ENCODE measurements at places on chromosomes 4 and X.

DNA sequence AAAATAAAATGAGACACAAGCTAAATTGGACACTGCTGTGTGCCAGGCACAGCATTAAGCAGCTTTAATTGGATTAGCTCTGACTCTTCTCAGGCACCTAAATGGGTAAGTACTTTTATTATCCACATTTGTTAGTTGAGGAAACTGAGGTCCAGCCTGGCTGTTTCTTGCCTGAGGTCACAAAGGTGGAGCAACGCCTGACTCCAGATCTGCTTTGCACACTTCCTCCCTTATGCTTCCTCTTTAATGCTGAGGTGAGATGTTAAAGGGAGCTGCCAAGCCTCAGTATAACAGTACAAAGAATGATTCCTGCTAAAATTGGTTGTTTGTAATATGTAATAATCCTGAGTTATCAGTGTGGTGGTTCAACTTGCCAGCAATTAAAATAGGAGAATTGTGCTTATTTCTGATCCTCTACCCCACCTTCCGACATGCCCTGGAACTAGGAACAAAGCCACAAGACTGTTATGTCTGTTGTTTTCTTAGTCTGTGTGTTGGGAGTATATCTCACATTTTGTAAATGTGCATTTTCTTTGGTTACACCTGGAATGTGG, 74.4 kb downstream of the AFF1 start:
- no peak for DNase-seq

DNA sequence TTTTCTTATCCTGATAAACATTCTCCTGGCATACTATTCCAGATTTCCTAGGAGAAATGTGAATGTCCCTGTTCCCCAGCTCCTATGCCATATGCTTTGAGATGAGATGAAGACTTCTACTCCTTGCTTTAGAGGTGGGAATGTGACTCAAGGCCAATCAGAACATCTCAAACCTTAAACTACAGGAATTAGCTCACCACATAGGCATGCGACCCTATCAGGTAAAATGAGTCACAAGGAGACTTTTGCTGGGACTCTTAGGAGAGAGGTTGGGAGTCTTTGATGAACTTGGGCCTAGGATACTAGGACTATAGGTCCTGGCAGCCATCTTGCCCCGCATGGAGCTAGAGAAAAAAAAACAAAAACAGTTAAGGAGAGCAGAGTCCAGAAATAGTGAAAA, 5.8 kb upstream of the USO1 start:
- DNase-seq = no peak

DNA sequence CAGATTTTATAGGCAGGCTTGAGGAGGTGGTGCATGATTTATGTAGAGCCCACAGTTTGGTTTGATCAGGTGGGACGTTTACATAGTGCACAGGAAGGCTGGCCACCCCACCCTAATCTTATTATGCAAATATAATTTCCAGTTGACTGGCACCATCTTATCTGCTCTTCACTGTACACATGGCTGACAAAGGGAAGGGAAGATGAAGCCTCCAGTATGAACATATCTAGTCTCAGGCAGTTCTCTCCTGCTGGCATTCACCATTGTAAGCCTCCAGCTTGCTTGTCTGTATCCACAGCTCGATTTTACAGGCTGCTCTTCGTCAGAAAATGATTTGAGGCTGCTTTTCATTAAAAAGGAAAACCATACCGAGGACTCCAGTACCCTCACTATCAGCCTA, 278.3 kb downstream of the TECRL start:
- no peak for DNase-seq

DNA sequence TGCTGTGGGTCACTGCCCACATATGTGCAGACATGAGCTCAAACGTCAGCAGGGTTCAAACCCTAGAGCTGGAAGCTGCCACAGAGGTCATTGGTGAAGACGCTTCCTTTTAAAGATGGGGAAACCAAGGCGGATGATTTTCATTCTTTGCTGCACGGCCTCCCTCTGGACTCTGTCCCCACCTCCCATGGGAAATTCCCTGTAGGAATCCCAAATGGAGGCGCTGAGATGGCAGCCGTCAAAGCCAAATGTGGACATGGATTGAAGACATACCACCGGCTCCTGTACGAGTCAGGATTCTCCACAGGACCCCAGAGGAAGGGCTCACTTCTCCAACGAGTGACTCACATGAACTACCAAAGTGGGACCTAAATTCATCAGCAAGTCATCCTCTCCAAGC, 286.4 kb downstream of the CRLF2 start:
- no peak for DNase-seq

DNA sequence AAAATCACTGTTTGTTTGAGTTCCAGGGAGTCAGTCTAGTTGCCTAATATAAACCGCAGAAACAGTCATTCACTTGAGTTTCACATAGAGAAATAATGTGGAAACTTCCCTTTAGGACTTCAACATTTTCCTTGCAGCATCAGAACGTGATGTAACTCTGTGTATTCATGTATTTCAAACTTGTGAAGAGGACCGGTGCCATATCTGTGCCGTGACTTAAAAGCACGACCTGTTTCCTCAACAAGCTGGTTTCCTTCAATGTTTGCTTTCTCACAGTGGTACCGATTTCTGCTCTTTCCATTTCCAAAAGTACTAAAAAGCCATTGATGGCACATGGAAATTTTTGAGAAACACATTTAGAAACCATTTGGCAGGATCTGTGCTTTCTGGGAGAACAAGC, 166.6 kb upstream of the RAPGEF2 start:
- DNase-seq = no peak

- DNase-seq = no peak
Observed at GRCh38 chr4:2830632-2831610, 12.7 kb upstream of the ADD1 start.

- no peak for DNase-seq
Observed at GRCh38 chr4:47566566-47566965, 81.5 kb downstream of the ATP10D start.

GRCh38 chrX:10630320-10630719, 9.9 kb upstream of the MID1 start:
- no peak for DNase-seq

DNA sequence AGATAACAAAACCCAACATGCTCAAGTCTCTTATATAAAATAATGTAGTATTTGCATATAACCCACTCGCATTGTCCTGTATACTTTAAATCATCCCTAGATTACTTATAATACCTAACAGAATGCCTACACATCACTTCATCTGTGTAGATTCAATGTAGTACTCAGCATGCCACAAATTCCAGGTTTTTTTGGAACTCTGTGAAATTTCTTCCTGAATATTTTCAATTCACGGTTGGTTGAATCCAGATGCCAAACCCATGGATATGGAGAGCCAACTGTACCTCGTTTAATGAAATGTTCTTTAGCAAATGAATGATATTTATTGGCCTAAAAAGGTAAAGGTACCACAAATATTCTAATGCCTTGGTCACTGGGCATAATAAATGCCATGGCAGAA, 24.8 kb downstream of the CCNI start:
- no peak for DNase-seq

DNA sequence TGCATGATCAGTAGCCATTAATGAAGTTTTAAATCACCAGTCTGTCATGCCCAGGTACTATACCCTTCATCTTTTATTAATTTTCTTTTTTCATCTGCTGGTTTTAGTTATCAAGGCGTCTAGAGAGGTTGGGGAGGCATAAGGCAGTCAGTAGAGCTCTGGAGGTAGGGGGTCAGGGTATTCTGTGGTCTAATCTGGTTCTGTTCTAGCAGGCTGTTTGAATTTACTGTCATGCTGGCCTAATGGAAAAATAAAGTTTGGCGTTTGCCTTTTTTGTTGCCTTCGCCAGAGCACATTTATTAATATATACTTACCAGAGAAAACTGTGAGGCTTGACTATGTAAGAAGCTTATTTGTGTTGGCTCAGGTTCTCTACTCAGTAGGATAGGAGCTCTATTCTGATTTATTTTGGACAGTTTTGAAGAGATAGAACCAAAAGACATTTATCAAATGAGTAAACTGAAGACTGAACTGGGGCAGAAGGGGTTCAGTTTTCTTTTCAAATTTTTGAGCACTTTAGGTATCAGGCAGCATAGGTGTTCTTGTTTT, 46.9 kb downstream of the TMEM131L start:
- DNase-seq = no peak
